ENCODE measurements at places on chromosomes 3 and 15.

DNA sequence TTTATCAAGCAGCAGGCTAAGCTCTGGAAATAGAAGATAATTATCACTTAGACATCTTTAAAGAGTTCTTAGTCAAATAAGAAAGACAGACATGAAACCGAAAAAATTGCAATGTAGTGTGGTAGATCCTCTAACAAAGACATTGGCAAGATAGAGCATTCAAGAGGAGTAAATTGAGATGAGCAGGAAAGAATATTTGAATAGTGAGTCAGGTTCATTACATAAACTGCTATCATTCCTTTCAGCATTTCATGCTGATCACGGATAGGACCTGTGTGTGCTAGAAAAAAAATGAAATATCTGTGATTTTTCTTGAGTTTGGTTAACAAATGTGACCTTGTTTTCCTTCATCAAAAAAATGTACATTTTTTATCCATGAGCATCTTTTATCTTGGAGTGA lies 460.9 kb downstream of the OTOL1 start:
- no peak for DNase-seq

- no peak for DNase-seq
Measured at GRCh38 chr3:15387171-15387581, 40.2 kb downstream of the METTL6 start.

GRCh38 chr15:86555939-86556338 lies 476.3 kb downstream of the AGBL1 start:
- no peak for DNase-seq

DNA sequence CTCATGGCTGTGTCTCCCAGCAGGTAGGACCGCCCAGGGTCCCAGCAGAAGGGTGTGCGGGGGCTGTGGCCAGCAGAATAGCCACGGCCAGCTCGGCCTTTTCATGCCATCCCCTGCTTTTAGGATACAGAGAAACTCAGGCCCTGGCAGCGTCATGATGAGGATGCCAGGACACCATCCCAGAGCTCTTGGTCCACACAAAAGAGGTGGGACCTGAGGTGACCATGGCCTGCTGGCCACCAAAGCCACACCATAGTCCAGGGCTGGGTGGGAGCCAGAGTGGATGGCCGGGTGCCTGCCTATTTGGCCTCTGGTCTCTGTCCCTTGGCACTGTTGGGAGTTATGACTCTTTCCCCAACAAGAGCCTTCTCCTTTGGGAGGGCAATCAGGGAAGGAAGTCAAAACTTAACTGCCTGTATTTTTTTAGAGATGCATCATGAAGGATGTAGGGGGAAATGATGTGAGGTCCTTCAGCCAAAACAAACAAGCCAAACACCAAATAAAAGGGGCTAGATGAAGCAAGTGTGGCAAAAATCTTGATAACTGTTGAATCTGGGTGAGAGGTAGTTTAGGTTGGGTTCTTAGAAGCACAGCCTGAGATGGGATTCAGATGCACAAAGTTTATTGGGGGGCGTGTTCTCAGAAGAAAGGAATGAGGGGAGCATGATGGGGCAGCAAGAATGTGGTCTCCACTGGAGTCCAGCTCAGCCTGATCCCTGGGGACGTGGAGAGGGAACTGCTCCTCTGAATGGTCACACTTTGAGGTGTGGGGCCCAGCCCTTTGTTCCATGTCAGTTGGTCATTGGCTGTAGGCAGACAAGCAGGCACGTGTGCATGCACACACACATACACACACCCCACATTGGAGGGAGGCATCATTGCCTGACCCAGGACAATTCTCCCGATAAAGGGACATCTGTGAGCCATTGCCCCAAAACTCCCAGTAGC lies 33.2 kb downstream of the SMAD6 start:
- no peak for DNase-seq

GRCh38 chr15:66738595-66738994 lies 36.6 kb downstream of the SMAD6 start:
- no peak for DNase-seq

GRCh38 chr3:37477711-37478487 lies 303.5 kb upstream of the LRRFIP2 start:
- DNase-seq = peak; percentile 34

DNA sequence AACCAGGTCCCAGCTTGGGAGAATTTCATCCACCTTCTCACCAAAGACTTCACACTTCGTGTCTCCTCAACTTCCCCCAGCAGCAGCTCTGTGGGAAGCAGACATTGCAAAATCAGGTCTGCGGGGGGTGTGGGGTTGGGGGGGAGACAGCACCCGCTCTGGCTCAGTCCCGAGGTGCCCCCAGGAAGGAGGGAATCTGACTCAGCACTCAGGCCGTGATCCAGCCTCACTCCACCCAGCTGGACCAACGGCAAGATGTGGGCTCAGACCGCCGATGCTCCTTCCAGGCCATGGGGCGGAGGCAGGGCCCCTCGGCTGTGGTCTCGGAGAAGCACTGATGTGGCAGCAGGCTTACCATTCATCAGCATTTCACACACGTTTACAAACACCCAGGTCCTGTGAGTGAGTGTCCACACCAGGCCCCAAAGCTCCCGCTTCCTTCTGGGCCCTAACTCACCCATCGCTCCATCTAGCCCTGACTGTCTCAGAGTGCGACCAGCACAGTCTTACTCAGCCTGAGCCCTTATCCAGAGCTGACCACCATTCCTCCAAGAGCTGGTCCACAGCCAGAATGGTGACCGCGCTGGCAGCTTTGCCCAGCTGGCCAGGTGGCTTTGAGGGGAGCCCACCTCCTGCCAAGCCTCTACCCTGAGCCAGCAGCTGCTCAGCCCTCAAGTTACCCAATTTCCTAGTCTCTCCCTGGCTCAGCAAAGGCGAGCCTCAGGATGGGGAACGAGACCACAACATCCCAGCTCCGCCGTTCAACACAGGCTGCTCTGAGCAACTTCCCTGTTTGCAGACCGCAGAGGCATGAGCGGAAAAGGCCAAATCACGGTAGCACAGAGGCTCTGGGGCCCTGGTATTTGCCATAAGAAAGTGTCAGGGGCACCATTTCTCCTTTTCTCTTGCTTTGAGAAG lies 3.3 kb downstream of the STAB1 start:
- DNase-seq = no peak

GRCh38 chr3:50516440-50516871 lies 13.0 kb upstream of the CACNA2D2 start:
- no peak for DNase-seq

- DNase-seq = no peak
Measured at GRCh38 chr3:10520072-10520471, 14.7 kb upstream of the ATP2B2 start.

- no peak for DNase-seq
Measured at GRCh38 chr3:113255854-113256615, 44.7 kb downstream of the BOC start.

DNA sequence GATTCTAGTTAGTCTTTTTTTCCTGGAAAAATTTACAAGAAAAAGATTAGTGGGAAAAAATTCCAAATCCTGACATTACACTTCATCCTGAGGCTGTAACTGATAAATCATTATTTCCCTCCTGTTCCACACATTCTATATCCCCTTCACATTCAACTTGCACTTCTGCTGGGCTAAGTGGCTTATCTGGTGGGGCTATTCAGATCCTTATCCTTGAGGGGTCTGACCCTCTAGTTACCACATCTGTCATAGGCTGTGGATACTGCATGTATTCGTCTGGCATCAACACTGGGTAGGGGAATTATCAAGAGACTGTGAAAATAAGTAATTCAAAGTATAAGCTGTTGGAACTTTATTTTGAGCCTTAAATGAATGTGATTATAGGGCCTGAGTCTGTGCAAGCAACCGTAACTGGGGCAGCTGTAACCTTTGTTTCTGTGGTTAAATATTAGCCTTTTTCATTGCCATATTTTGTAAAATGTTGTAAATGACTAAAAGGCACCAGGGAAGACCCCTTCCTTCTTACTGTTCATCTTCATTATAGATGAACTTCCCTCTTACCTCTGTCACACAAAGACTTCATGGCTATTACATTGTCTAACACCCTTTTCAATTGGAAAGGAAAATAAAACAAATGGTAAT lies 28.0 kb upstream of the TEX9 start:
- no peak for DNase-seq

- no peak for DNase-seq
Measured at GRCh38 chr3:21860657-21861056, 109.6 kb upstream of the ZNF385D start.

DNA sequence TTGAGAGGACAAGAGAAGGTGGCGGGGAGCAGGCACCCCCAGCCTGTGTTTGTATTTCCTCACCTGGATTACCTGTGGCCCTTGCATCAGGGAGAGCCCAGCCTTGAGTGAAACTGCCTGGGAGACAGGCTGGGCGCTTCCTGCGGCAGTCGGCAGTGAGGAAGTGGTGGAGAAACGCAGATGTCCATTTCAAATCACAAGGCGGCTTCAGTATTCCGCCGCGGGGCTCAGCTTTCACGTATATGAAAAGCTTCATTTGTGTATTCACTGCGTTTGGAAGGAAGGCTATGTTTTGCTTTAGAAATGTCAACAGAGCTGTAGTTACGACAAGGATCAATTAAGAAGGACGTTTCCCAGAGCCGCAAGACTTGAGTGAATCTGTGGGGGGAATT lies 167.4 kb upstream of the CTDSPL start:
- no peak for DNase-seq
